GM23338 (cell line): ENCODE measurements at places on chromosomes 6 and 20. TPM values are rescaled to one million over a fixed set of nuclear protein-coding genes. Genes with fewer than 3 reads are reported as not detected.

DNA sequence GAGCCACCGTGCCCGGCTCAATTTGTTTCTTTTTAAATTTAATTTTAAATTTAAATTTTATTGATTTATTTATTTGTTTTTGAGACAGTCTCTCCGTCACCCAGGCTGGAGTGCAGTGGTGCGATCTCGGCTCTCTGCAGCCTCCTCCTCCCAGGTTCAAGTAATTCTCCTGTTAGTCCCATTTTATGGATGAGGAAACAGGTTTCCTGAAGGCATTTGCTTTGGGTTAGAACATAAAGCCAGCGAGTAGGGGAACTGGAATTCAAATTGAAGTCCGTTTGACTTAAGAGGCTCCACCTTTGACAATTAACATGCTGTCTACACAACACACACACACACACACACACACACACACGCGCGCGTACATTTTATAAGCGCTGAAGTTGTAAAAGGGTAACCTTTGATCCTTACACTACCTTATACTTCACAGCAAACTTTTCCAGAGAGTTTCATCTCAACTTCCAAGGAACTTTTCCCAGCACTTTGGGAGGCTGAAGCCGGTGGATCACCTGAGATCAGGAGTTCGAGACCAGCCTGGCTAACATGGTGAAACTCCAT, 232.0 kb downstream of the BCAS1 start:
- DNase-seq: no peak

GRCh38 chr6:16851044-16851540, 89.8 kb upstream of the ATXN1 start:
- no peak for DNase-seq

GRCh38 chr20:48774696-48775095, 53.1 kb downstream of the PREX1 start:
- no peak for DNase-seq

GRCh38 chr20:25444556-25444955, 37.1 kb downstream of the GINS1 start:
- no peak for DNase-seq

DNA sequence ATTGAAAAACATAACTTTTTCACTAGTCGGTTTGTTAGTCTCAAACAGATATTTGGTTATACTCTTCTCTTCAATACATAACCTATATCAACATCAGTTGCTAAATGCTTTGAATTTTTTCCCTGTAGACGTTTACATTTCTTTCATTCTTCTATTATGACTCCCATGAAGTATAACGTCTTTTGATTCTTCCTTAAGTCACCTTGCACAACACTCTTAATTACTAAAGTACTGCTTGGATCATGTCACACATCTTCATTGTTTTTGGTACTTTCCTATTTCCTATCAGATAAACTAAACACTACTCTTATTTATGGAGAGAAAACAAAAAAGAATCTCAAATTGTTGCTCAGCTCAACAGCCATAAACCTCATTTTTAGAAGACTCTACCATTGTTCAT, 23.0 kb upstream of the BMP5 start:
- DNase-seq: no peak

The RIPOR3 gene
- 6.0 and 6.3 TPM in 2 replicates for total RNA-seq

The COL9A1 gene
- total RNA-seq: 14.1 and 20.3 TPM in 2 replicates

DNA sequence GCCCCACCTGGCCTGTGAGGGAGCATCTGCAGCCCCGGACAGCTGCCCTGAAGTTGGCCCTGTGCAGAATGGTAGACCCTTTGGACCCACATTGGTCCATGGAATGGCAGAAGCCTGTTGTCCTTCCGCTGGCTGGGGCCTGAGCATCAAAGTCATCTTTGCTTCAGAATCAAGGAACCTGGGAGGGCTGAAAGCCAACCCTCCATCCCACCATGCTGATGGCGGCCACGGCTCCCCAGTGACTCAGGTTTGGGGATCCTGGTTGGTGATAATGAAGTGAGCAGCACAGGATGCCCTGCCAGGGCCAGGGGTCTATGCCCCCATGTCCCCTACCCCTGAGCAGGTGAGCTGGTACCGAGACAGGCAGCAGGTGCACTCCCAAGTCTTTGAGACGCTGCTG, 52.8 kb downstream of the YTHDF1 start:
- DNase-seq: no peak
